ENCODE measurements at places on chromosomes 4 and X.

GRCh38 chrX:54452920-54453319 lies 12.7 kb downstream of the TSR2 start:
- no peak for DNase-seq

DNA sequence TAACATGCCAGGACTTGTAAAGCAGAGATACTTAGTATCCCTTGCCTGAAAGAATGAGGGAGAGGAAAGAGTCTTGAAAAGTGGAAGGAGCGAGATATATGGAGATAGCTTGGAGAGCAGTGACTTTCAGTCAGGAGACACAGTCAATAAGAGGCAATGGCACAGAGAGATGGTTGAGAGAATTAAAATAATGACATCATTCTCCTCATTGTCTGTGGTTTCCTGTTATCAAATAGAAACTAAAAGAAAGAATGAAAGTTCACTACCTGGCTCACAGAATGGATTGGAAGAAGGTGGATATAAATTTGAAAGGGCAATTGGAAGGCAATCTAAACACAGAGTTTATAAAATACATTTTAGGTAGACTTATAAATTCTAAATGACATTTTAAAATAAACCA lies 760.2 kb upstream of the AADAT start:
- DNase-seq: no peak

DNA sequence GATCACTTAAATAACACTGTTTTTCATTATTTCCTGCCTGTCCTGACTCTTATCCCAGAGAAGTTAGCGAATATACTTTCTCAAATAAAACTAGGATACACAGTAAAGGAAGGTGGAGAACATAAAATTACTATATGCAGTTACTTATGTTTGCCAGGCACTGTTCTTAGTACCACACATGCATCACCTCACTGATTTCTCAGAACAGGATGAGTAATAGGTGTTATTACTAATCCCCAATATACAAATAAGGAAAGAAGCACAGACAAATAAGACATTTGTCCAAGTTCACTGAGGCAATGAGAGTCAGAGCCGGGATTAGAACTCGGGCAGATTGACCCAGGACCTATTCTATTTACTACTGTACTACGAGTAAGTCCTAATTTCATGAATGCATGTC lies 91.7 kb downstream of the CORIN start:
- DNase-seq: no peak

DNA sequence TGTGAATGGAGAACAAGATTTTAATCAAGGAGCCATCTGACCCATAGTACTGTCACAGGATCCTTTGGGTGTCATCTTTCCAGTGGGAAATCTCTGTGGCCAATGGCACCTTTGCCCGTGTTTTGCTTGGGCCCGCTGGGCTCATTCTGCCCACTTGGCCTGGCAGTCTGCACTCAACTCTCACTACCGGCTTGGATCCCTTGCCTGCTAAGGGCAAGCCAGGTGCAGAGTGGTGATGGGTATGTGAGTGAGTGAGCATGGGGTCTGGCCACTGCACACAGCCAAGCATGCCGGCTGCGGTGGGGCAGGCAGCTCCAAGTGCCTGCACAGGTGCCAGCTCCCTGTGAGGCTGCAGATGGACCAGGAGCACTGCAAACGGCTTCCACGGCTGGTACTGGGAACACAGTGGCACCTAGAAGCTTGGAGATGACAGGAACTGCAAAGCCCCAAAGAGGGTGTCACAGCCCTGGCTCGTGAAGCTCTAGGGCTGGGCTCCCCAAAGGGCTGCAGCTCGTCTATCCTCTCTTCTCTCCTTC lies 454.5 kb downstream of the TMA16 start:
- DNase-seq: no peak

DNA sequence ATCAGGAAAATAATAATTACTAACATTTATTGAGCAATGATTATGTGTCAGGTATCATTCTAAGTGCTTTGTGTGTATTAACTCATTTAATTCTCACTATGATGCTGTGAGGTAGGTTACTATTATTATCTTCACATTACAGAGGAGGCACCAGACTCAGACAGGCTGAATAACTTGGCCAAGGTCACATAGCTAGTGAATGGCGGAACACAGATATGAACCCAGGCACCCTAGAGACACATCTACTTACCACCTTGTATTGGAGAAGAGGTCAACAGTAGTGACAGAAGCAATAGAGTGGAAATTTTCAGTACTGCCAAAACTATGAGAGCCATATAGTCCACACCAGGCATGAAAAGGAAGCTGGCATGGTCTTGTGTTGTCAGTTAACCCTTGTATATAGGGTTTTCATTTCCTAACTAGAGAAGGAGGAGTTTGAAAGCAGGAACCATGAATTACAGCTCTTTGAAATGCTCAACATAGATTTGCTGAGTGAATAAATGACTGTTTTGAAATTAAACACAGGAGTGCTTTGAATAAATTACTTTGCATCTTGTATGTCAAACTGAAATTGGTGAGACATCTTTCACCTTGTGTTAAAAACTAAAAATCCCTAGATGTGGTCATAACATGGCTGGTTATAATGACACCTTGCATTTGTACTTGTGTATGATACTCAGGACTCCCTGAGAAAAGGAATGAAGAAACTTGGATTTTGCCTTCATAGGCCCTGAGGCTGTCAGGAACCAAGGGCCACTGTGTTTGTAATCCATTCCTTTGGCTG lies 71.8 kb downstream of the RTL9 start:
- DNase-seq: no peak

- no peak for DNase-seq
These were observed 42.9 kb downstream of the EVC start for GRCh38 chr4:5753766-5754528.

DNA sequence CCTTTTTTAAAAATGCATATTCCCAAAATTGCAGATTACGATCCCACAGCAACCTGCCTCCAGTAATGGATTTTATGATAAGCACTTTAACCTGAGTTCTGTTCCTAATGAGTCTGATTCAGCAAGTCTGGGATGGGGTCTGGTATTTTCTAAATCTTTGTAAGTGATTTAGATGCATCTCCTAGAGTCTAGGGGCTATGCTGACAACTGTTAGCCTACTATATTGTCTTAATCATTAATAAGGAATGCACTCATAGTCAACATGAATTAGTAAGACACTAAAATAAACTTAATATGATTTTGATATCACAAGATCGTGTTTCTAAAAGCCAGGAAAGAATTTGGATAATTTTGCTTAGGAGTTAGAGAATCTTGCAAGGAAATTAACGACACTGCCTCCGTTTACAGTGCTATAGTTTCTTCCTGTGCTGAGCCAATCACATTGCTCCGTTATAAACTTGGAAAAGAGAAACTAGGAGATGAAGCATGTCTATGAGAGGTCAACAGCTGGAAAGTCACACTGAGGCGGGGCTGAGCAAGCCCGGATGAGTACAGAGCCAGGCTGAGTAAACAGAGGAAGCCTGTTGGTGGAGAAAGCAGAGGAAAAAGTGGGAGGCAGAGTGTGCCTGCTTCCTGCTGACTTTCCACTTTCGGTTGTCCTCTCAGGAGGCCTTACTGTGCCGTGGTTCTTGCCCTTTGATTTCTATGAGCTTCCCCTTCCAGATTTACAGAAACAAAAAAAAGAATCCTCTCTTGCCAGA lies 5.4 kb downstream of the SCARB2 start:
- DNase-seq: peak; percentile 39

DNA sequence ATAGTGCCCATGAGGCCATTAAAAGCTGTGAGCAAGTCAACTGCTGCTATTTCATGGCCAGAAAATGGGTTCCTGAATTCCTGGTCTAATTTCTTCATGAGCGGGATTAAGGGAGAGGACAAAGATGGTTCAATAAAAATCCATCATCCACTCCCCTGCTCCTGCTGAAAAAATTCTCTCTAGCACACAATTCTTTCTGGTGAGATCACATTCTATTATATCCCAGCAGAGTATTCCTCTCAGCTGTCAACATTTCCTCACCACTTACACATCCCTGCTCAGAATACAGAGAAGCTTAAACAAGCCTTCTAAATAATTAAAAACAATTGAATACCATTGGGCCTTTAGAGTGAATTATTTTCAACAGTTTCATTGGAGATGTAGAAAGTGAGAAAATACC lies 9.5 kb downstream of the CT47C1 start:
- no peak for DNase-seq

- no peak for DNase-seq
These were observed 3.5 kb downstream of the ASMTL start for GRCh38 chrX:1449036-1449822.
